ENCODE measurements at places on chromosomes 2 and 18.

GRCh38 chr2:208046686-208047085 is 21.4 kb upstream of the PLEKHM3 start:
- no peak for DNase-seq

DNA sequence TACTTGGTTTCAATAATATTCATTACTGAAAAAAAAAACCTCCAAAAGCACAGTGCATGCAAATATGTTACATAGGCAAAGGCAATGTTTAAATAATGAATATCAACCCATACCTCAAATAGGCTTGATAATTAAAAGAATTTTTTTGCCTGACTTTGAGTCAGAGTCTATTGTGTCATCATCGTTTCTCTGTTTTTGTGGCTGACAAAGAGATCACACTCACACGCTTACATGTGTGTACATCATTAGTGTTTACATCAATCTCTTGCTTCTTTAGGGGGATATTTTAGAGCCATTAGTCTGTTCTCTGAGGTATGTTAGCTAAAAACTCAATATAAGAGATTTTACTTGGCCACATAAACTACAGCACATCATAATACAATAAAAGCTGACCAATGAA is 150.3 kb upstream of the MMADHC start:
- DNase-seq = no peak

- DNase-seq = no peak
These were observed 95.8 kb upstream of the SMAD2 start for GRCh38 chr18:48026216-48026615.

DNA sequence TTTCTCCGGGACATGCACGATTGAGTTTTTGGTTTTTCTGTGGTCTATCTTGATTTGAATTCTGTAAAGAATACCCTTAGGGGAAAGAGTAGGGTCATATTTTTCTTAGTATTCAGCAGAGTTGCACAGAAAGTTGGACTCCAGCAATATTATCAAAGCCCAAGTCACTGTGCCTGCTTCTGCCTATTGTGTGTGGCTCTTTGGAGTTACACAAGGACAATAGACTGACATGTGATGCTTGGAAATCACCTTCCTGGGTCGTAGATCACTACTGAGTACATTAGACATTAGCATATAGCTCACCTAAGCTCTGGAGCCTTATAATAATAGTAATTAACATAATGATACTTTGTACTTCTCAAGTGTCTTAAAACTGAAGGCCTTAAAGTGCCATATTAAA is 238.8 kb upstream of the FOSL2 start:
- DNase-seq = no peak

DNA sequence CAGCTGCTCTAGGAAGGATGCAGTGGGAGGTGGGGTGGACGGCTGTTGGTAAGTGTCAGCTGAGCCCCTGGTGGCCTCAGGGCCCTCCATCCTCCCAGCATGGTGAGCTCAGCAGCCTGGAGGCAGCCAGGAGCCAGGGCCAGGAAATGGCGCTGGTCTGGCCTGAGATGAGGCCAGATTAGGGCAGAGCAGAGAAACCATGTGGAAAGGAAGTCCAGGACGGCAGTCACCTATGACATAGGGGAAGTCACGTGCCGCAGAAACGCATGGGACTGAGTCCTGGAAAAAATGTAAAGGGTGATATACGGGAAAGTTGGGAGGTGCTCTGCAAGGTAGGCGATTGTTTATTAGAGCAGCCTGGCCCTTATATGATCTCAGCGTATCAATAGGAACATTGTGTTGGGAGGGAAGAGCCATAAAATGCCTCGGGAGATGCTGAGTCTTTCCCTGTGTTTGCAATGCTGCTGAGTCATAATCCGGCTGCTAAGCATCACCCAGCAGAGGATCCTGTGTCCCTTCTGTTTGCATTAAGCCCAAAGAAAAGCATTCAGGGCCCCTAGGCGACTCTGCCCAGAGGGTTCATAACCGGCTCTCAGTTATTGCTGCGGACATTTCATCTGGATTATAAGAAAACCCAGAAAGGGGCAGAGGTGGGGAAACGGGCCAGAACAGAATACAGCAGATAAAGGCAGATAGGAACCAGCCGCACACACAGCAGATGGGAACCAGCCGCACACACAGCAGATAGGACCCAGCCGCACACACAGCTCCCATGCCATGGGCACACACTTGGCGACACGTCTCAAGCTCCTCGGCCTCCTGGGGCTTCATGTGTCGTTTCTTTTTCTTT is 30.3 kb upstream of the B3GNT7 start:
- DNase-seq = no peak

GRCh38 chr2:144554492-144555210 is 34.7 kb upstream of the ZEB2 start:
- no peak for DNase-seq

- no peak for DNase-seq
These were observed 42.7 kb upstream of the PELI1 start for GRCh38 chr2:64186699-64187605.

DNA sequence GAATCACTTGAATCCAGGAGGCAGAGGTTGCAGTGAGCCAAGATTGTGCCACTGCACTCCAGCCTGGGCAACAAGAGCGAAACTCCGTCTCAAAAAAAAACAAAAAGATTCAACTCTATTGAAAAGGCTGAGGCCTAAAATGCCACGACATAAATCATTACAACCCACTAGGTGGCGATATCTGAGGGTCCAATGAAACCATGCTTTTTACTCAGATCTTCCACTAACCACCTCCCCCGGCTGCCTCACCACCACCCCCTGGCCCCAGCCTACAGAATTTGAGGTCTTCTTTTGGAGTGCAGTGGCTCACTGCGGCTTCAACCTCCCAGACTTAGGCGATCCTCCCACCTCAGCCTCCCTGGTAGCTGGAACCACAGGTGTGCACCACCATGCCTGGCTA is 57.5 kb downstream of the AP1S3 start:
- no peak for DNase-seq

- no peak for DNase-seq
These were observed 1645.9 kb upstream of the CELF4 start for GRCh38 chr18:39211461-39211860.

GRCh38 chr18:45745817-45746461 is 22.0 kb downstream of the SLC14A1 start:
- DNase-seq = no peak

- DNase-seq = peak; percentile 62
These were observed 262.2 kb upstream of the MGAT5 start for GRCh38 chr2:133991606-133992168.

- DNase-seq = no peak
These were observed 329.3 kb downstream of the ETAA1 start for GRCh38 chr2:67726416-67726815.

GRCh38 chr18:50806208-50806616 is 13.6 kb downstream of the MRO start:
- no peak for DNase-seq

DNA sequence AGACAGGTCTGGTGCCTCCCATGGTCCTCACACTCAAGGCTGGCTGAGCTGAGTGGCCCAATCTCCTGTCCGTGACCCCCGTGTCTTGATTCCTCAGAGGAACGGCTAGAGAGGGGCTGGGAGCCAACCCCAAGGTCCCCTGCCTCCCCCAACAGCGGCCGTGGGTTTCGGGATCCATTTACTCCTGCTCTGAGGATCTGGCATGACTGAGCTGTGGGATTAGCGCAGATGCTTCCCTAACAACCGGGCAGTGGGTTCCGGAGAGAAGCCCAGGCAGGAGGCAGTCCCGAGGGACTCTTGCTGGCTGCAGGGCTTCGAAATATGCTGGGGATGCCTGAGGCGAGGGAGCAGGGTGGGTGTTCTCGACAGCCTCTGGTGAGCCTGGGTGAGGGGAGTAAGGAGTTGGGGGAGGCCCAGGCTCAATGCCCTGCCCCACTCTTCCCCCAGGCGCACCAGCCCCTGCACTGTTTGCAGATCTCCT is 18.9 kb downstream of the GPR35 start:
- peak; percentile 72 for DNase-seq

DNA sequence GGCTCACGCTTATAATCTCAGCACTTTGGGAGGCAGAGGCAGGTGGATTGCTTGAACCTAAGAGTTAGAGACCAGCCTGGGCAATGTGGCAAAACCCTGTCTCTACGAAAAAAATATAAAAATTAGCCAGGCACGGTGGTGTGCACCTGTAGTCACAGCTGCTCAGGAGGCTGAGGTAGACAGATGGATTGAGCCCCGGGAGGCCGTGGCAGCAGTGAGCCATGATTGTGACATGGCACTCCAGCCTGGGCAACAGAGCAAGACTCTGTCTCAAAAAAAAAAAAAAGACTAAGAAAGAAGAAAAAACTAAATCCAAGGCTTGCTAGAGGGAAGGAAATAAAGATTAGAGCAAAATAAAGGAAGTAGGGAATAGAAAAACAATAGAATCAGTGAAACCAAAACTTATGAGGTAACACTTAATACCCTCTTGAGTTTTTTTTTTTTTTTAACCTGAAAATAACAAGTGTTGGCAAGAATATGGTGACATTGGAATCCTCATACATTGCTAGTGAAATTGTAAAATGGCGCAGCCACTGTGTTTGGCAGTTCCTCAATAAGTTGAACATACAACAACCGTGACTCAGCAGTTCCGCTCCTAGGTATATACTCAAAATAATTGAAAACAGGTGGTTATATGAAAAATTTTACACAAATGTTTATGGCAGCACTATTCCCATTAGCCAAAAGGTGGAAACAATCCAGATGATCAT is 85.2 kb downstream of the EML4 start:
- DNase-seq = no peak

GRCh38 chr18:5285326-5285725 is 10.2 kb downstream of the ZBTB14 start:
- no peak for DNase-seq

DNA sequence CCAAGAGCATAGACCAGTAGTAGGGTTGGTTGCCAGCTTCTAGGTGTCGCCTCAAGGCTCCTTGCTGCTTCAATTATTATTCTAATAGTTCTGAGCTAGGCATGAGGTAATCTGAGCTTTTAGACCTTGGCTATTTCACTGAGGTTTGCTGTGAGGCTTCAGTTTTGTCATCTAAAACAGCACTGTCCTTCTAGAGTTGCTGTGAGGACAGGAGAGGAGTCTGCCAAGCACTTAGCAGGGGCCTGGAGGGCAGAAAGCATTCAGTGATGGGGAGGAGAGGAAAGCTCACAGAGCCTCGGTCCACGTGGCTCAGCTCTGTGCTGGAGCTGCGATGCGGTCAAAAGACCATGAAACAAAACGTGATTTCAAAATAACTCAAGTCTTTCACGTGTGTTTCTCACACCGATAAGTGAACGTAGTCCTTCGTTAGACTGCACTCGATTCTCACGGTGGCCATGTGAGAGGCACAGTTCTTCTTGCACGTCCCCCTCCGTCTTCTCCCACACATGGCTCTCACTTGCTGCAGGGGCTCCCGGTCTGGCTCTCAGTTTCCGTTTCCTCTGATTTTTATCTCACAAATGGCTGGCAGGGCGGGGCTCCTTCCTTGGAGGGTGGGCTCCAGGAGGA is 113.7 kb downstream of the B3GNT2 start:
- DNase-seq = no peak

GRCh38 chr2:219282375-219282774 is 3.2 kb downstream of the DNAJB2 start:
- DNase-seq = no peak

DNA sequence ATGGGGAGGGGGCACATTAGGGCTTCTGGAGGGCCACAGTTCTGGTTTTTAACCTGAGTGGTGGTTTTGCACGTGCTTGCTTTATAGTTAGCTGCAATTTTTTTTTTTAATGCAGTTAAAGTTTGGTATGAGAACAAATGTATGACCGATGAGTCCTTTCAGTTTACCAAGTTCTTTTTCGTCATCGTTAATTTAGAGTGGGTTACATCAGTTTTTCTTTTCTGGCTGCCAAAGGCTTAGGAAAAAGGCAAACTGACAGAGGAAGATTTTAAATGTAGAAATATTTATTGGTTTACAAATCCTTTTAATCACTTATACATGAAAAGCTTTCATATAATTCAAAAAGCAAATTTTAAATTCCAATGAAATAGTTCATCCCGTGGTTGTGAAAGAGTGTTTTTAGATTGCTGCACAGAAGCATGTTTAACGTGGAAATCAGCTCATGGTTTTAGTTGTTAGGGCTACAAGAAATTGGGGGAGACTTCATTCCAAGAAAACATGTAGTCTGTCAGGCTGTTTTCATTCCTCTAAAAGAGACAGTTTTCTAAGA is 82.9 kb downstream of the MSH2 start:
- DNase-seq = no peak

DNA sequence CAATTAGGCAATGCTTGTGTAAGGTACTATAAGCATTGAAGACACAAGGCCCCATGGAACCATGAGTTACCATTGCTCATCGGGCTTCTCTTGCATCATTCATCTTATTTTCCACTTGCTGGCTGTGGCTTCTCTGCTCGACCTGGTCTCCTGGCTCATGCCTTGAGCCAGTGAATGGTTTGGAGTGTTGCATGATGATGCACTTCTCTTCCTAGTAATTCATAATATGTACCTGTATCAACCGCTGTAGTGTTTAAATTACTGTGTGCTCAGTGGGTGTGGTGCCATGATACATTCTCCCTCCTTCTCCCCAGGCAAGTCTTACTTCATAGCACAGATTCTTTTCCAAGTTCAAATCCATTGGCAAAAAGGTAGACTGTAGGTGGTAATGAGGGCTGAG is 66.8 kb downstream of the ABCA12 start:
- no peak for DNase-seq

DNA sequence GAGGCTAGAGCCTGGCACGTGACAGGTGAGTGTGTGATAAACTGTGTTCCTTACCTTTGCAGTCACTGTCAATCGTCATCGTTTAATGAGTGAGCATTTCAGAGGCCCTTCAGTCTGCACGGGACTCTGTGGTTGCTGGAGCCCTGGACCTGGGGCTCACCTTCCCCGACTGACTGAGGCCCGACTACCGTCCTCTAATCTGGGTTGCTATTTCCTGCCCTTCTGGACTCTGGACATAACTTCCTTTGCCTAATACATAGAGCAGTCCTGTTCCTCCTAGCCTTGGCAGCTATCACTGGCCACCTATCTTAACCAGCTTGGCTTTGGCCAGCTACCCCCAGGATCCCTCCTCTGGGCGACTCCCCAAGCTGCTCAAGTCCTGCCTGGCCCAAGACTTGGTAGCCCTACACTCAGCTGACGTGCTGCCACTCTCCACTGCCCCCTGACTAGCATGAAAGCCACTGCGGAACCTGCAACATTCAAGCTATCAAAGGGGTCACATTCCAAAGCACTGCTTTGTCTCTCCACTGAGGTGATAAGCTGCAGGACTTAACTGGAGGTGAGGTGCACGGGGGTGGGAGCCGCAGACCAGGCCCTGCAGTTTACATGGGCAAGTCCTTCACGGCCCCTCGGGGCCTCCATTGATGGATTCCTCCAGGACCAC is 11.1 kb upstream of the RAB17 start:
- no peak for DNase-seq

DNA sequence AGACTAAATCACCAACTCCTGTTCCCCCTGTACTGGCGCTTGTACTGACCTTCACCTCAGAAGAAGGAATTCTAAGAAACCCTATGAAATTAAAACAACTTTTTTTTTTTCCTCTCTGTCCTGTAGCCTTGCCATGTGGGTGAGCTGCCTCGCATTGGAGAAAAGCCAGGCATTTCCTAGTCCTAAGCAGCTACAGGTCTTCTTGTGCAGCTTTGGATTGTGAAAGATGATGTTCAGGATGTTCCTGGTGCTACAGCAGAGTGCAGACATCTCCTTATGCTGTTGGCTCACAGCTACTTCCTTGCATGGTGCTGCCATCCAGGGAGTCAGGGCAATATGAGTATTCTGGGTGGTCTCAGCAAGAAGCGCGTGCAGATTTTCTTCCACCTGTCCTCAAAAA is 11.9 kb downstream of the PIK3C3 start:
- no peak for DNase-seq

Data from esophagus muscularis mucosa (tissue), 4 donors.